GDM1 (cell line): ENCODE measurements at places on chromosomes 2 and 18.

GRCh38 chr2:133287709-133288108, 280.6 kb downstream of the NCKAP5 start:
- no peak for DNase-seq

GRCh38 chr2:168661863-168662256, 140.6 kb upstream of the NOSTRIN start:
- no peak for DNase-seq

- DNase-seq, result no peak
These were observed 5.8 kb downstream of the FHOD3 start for GRCh38 chr18:36303211-36303844.

DNA sequence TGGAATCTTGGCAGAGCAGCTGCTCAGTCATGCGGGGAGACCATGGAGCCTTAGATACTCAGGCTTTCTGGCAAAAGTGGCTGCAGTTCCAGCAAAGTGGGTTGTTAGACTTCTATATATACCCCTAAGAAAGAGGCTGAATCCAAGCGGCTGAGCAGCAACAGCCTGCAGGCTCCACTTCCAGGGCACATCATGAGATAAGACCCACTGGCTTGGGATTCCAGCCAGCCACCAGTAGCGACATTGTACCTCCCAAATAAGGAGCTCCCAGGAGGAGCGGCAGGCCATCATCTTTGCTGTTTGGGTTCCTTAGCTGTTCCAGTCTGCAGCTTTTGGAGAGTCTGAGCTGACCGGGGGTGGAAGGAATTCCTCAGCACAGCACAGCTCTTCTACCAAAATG, 150.3 kb upstream of the ST6GAL2 start:
- DNase-seq, result no peak
